ENCODE measurements at places on chromosomes 11 and 22.

DNA sequence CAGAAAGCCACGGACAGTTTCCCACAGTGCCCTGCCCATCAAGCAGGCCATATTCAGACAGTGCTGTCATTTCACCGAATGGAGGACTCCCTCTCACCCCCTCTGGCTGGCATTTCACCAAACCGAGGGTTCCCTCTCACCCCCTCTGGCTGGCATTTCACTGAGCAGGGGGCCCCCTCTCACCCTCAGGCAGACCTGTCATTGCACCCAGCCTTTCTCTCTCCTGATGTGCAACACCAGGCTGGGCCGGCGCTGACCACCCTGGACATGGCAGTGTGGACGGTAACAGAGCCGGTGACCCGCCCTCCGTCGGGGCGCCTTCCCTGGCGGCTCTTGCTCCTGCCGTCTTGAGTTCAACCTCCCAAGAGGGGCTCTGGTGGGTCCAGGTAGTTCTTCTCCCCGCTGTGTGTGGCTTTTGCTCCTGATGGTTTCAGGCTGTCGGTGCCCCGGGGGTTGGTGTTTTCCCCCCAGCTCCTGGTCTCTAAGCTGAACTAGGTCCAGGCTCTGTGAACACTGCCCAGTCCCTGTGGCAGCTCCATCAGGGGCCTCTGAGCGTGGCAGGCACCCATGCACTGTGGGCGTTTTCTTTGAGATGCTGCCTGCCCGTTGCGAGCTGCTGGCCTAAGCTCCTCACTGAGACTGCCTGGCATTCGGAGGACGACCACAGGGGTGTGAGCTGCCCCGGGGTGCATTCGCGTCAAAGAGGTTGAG lies 46.9 kb downstream of the SMIM38 start:
- no peak for DNase-seq

DNA sequence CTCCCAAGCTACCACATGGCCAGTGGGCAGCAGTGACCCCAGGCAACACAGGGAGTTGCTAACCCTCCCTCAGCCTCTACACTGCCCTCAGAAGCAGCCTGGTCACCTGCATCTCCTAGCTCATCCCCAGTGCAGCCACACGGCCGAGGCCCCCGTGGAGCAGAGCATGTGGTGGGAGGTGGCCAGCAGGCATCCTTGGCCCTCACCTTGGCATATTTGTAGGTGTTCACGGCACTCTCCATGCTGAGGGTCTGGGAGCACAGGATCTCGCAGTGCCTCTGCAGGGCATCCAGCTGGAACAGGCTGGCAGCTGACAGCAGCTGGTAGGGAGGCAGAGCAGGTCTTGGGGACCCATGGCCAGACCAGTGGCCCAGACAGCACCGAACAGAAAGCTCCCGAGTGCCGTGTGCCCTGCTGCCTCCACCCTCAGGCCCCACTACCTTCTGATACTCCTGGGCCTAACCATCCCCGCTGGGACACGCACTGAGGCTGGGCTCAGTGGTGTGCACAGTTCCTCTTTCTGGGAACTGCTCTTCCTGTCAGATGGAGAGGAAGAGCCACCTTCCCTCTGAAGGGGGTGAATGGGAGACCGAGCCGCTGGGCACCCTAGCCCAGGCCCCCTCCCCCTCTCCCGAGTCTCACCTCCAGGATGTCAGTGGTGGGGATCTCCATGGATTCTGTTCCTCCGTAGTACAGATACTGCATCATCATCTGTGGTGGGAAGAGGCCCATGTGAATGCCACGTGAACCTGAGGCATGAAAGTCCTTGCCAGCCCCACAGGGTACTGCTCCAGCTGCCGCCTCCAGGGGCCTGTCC lies 48.8 kb downstream of the NAT10 start:
- DNase-seq = no peak

DNA sequence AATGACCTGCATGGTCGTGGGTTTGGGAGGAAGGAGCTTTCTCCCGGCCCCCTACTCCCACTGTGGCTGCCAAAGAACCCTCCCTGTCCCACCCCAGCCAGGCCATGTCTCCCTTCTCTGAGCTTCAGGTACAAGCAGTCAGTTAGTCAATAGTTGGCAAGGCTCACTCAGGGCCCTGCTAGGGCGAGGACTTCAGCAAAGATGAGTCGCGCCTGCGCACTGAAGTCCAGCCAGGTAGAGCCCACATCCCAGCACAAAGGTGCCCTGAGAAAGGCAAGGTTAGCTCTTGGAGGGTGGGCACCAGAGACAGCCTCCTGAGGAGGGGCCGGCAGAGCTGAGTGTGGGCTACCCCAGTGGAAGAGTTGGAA lies 11.1 kb downstream of the C11orf86 start:
- no peak for DNase-seq

DNA sequence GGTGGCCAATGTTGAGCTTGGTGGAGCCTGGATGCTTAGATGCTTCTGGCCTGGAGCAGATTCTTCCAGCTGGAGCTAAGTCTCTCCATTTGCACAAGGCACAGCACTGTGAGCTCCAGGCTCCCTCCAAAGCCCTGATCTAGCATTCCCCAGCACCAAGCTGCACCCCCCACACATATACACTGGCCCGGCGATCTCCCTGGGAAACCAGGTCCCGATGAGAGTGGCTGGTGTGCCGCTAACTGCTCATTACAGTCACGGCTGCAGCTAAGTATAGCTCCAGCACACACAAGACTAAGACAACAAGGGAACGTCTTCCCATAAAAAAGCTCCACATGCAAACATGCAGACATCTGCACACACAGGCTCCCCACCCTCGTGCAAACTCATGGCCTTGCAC lies 17.6 kb downstream of the KCNC1 start:
- no peak for DNase-seq

- no peak for DNase-seq
These were observed 14.4 kb upstream of the SLC39A13 start for GRCh38 chr11:47394050-47394321.

DNA sequence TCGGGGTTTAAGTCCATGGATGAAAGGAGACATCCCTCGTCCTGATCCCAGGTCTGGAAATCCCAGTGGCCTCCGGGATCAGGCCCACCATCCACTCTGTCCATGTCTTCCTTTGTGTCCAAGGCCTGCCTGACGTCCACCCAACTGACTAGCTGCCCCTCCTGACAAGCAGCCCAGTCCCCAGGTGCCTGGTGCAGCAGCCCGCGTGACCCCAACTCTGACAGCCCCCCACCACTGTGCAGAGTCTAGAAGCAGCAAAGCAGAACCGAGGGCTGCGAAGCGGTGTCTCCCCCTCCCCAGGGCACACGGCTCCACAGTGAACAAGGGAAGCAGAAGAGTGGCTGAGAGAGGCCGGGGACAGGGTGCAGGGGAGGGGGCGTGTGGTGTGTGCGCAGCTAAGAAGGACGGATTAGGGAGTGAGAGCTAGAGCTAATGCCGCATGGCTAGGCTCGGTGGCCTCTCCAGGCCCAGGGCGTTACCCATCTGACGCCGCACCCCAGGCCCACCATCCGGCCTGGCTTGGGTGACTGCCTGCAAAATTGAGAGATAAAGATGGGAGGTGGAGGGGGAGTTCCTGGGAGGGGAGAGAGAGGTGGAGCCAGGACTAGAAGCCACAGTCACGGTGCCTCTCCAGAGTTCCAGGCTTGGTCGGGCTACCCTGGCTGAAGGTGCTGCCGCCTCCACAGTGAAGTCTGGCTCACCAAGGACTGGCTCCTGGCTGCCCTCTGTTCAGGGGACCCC lies 16.6 kb upstream of the BAIAP2L2 start:
- no peak for DNase-seq

DNA sequence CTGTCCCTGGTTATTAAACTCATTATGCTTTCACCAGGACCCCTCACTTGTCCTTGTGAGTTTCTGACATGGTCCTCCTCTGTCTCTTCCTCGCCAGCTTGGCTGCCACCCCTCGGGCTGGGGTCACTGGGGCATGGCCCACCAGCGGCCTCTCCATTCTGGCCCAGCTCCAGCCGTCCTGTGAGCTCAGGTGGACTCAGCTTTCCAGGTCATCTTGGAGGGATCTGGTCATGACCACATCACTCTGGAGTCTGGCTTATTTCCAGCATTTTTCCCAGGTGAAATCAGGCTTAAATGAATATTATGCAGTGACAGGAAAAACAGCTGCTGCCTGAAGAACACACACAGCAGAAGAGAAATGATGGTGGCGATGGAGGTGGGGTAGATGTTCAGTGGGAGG lies 224.5 kb downstream of the ADAMTS15 start:
- no peak for DNase-seq

GRCh38 chr11:119691020-119691666 lies 37.9 kb downstream of the NECTIN1 start:
- DNase-seq = no peak

DNA sequence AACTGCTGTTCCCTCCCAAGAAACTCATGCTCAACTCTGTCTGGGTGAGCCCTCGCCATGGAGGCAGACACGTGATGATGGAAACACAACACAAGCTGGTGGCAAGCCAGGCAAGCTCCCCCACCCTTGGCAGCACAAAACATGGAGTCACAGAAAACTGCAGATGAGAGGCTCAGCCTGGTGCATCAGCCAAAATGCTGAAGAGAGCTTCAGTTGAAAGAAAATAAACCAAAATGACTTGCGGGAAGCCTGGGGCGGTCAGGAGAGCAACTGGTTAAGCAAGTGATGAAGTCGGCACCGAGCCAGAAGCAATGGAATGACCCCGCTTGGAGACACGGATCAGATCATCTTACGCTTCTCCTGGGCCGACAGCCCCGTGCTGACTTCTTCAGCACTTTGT lies 68.3 kb downstream of the C11orf58 start:
- no peak for DNase-seq

GRCh38 chr22:38799265-38800002 lies 5.5 kb upstream of the DNAL4 start:
- no peak for DNase-seq

- no peak for DNase-seq
These were observed 283.9 kb upstream of the CNTN5 start for GRCh38 chr11:98736833-98737232.

- no peak for DNase-seq
These were observed 34.9 kb upstream of the ACER3 start for GRCh38 chr11:76825726-76826396.

- DNase-seq = peak; percentile 1
These were observed 74.8 kb upstream of the SLC22A12 start for GRCh38 chr11:64516226-64516625.

- DNase-seq = peak; percentile 29
These were observed 12.1 kb upstream of the FCHSD2 start for GRCh38 chr11:73154178-73154577.

DNA sequence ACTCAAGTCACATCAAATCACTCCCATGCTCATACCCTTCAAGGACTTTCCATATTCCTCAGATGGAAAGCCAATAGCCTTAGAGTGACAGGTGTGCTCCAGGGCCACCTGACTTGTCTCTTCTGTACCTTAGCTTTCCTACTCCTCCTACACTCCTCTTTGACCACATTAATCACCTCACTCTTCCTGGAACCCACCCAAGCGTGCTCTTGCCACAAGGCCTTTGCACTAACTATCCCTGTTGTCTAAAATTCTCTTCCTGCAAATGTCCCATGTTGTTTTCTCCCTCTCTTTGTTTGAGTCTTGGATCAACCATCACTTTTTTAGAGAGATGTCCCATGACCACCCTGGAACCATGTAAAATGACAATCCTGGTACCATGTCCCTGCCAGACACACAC lies 244.1 kb downstream of the AASDHPPT start:
- no peak for DNase-seq

GRCh38 chr22:28955817-28956216 lies 72.4 kb downstream of the ZNRF3 start:
- DNase-seq = peak; percentile 78

DNA sequence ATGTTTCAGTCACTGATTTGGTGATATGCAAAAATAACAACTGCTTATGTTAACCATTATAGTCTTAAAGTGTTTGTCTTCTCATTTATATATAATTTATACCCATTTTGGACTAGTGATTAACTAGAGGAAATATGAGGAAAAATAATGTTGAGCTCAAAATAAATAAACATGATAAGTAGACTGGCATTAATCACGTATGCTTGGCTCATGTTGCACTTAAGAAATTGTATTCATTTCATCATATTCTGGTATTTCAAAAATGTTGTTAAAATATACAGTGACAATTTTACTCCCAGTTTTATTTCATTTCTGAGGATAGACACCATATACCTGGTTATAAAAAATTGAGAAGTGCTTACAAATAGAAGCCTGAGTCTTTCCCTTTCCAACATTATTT lies 3.8 kb upstream of the OR10D3 start:
- DNase-seq = no peak

GRCh38 chr11:68939583-68940555 lies 36.2 kb downstream of the IGHMBP2 start:
- DNase-seq = no peak

DNA sequence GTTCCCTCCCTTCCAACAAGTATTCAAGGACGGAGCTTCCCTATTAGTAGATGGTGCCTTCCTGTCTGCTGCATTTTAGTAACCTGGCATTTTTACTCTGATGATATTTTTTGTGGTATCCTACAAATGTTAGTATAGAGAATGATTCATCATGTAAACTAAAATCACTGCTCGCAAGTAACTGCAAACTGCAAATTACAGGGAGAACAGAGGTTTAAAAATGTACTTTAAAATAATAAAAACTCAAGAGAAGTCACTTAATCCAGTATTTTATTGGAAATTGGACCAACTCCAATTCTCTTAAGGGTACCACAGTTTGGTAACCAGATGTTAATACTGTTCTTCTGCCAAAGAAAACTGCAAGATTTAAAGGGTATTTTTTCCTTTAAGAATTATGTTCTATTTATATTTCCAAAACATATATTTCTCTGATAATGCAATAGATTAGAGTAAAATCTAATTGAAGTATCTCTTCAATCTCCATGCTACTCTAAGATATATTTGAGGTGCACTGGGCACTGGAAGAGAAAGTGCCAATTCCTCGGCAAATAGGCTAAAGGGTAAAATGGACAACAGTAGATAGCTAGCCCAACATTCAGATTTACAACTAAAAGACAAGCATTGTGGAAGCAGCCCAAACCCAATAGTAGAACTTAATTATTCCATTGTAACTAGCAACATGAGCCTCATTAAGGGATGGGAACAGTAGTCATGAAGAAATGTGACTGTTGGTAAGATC lies 298.0 kb downstream of the TTC28 start:
- DNase-seq = no peak

- no peak for DNase-seq
These were observed 47.8 kb downstream of the ARRB1 start for GRCh38 chr11:75303544-75304224.

- DNase-seq = no peak
These were observed 404.1 kb downstream of the TBC1D22A start for GRCh38 chr22:47166446-47167016.

DNA sequence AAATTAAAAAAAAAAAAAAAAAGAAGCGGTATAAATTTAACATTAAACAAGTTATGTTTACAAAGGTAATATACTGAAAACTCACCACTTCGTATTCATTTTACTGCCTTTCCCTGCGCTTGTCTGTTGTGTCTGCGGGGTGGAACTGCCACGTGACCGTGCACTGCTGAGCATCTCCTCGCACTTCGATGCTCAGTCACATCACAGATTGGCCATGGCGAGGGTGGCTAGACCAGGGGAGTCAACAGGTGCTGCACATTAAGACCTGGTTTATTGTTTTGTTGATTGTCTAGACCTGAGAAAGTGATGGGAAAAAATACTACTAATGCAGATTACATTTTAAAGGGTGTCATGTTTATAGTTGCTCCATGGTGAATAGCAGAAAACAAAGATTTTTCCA lies 22.8 kb upstream of the TUB start:
- no peak for DNase-seq

GRCh38 chr11:34824425-34824824 lies 91.8 kb downstream of the APIP start:
- DNase-seq = no peak

- no peak for DNase-seq
These were observed 333.3 kb downstream of the TTC28 start for GRCh38 chr22:28346308-28346707.

Data from naive thymus-derived CD4-positive, alpha-beta T cell (primary cell).